Germinal center (tissue), 1 donor: ENCODE measurements at places on chromosomes 4 and X.

- no peak for DNase-seq
Observed at GRCh38 chr4:1027915-1028238, 16.5 kb downstream of the FGFRL1 start.

GRCh38 chr4:113070755-113071154 lies 21.3 kb downstream of the ANK2 start:
- no peak for DNase-seq

DNA sequence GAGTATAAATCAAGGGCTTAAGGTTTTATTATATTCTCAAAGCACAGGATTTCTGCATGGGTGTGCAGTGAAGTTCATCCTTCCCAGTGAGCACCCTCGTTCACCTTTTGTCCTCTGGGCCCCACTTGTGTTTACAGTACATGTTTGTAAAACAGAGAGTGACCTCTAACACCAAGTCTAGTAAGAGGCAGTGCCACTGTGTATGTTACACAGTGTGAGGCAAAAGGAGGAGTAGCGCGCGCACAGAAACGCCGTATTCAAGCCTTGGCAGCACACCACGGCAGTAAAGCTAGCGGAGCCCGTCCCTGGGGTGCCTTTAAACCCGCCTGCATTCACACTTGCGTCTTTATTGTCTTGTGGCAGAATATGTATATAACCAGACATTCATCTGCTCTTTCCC lies 51.9 kb downstream of the CCNI start:
- DNase-seq = no peak

- DNase-seq = no peak
Observed at GRCh38 chrX:67636532-67636931, 92.7 kb downstream of the AR start.

DNA sequence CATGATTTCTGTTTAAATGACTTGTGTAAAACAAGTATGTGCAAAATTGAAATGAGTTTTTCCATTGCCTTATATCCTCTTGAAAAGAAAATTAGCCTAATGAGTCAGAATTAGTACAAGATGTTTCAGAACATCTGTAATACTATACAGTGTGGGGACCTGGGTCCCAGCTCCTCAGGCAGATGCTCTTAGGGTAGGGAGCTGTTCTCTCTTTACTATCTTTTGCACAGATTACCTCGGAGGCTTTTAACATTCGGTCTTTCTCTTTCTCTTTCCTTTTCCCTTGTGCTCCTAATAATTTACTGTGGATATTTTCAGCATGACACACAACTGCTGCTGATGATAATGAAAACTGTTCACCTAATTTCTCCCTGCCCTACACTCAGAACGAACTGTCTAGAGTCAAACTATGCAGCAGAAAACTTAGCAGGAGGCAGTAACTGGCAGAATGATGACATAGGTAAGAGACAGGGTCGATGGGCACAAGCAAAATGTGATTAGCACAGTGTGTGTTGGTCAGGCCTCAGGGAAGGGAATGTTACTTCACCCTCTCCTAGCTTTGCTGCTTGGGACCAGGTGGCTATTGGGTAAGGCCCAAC lies 455.3 kb downstream of the PDHA2 start:
- DNase-seq = no peak
